ENCODE measurements at places on chromosomes 7 and 10.

DNA sequence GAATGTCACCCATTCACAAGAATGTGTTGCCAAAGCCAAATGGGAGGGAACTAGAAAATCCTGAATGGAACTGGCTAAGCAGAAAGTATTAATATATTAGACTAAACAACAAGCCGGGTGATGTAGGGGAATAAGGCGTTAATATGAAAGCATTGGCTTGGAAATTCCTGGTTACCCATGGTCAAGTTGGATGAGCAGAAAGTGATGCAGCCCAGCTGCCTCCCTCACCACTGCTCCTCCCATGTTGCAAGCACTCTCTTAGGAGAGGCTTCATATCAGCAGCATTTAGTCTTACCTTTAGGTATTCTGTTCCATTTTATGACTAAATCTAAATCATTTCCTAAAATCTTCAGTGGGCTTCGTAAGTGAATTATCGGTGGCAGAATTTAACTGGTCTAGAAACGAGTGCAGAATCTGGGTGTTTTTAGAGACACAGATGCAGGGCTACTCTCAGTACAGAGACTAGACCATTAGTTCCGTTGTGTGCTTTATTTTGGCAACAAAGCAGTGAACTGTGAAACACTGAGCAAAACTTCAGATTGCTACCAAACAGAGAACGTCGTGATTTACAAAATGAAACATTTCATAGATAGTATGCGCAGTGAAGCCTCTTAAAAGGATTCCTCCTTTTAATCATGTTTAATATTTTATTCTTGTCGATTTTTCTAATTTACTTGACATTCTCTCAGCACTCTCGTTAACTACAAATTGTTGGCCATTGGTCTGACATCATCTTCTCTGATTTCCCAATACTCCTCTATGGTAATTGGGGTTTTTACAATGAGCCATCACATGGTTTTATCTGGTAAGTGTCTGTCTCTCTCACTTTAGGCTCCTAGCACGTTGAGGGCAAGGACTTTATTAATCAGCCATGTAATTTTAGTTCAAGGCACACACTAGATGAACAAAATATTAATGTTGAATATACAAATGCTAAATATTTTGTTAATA lies 22.0 kb upstream of the HGF start:
- no peak for DNase-seq

GRCh38 chr7:97090761-97091353 lies 26.6 kb upstream of the SDHAF3 start:
- DNase-seq = no peak

GRCh38 chr10:71945819-71946474 lies 18.2 kb upstream of the CHST3 start:
- DNase-seq = no peak

- DNase-seq = no peak
These were observed 344.8 kb downstream of the PARD3 start for GRCh38 chr10:34470307-34470706.
